ENCODE measurements at places on chromosomes 11 and 22.

GRCh38 chr11:70604221-70604620 lies 205.9 kb downstream of the CTTN start:
- DNase-seq = no peak

DNA sequence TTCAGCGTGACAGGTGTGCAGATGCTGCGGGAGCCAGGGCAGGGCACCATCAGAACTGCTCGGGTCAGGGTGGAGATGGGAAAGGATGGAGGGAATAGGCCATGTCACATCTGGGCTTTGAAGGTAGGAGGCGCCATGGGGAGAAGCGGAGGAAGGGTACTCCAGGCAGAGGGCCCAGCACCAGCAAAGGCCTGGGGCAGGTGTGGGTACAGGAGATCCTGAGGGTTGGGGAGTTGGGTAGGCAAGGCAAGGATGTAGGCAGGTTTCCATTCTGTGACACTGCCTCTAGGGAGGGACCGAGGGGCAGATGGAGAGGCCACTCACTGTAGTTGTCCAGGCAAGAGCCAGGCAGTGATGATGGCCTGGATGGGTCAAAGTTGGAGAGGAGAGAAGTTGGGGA lies 8.5 kb downstream of the EMID1 start:
- no peak for DNase-seq

DNA sequence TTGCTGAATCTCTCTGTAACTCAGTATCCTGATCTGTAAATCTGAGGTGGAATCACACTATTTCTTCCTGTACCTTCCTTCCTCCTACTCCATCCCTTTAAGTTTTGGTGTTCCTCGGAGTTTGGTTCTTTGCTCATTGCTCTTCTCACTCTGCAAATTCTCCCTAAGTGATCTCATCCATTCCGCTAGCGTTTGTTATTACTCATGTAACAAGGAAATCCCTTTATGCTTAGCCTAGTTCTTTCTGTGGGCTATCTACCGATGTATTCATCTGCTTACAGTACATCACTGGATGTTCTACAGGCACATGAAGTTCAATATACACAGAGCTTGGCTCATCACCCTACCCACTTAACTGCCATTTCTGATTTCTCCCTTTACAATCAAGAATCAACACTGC lies 1.6 kb upstream of the CEP295 start:
- peak; percentile 11 for DNase-seq

DNA sequence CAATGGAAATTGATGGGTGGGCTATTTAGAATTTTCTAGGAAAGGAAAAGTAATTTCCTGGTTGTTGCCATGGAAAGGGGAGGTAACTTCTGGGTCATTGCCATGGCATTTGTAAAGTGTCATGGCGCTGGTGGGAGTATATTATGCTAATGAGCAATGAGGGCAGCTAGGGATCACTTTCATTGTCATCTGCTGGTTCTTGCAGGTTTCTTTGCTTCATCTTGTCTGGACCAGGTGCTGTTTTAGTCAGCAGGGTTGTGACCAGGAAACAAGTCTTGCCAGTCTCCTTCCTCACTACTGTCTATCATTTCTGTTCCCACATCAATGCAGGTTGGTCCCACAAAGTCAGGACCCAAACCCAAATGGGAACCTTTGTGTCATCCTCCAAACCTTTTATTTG lies 237.6 kb upstream of the C11orf87 start:
- DNase-seq = peak; percentile 34

- no peak for DNase-seq
These were observed 171.8 kb downstream of the IGLL1 start for GRCh38 chr22:23408321-23408720.

GRCh38 chr11:79578116-79578515 lies 137.3 kb upstream of the TENM4 start:
- no peak for DNase-seq

- DNase-seq = no peak
These were observed 18.1 kb downstream of the TMPRSS13 start for GRCh38 chr11:117910941-117911655.

DNA sequence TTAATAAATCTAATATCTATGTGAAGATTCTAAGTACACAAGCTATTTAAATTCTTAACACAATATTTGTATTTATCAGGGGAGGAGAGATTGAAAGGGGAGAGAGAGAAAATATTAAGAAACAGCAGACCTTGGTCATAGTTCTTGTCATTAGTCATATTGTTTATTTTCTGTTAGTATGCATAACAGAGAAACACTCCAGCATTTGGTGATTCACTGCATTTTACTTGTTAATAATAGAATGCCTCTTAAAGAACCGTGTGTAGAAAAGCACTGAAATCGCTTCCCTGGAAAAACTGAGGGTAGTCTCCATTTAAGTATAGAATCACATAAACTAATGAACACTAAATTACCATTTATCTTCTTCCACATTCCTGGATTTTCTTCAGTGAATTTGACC lies 122.7 kb upstream of the TRPC6 start:
- peak; percentile 85 for DNase-seq

GRCh38 chr11:26806219-26806618 lies 84.4 kb upstream of the SLC5A12 start:
- peak; percentile 37 for DNase-seq

- DNase-seq = peak; percentile 97
These were observed 450.4 kb downstream of the MIAT start for GRCh38 chr22:27107824-27108223.

DNA sequence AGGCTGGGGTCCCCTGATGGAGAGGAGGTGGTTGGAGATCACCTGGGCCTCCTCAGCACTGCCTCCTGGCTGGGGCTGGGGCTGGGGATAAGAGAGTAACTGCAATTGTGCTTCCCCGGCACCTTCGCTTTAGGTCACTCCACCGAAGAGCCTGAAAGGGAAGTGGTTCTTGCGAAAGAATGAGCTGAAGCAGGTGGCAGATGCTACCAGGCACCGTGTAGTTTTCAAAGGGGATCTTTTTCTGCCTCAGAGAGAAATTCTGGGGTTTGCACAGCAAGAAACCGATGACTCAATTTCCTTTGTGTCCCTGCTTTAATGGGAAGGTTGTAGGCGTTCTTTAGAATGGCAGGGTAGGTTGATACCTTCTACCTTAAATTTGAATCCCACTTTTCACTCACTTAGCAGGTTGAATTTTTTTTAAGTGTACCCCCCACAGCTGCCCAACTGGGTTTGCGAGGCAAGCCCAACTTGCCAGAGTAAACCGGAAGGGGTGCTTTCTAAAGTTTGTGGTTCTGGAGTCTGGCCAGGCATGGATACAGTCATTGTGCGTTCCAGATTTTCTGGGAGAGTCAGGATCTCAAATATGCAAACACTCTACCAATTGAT lies 5.3 kb downstream of the CD44 start:
- peak; percentile 84 for DNase-seq

GRCh38 chr11:27973851-27974536 lies 134.0 kb downstream of the KIF18A start:
- DNase-seq = no peak

DNA sequence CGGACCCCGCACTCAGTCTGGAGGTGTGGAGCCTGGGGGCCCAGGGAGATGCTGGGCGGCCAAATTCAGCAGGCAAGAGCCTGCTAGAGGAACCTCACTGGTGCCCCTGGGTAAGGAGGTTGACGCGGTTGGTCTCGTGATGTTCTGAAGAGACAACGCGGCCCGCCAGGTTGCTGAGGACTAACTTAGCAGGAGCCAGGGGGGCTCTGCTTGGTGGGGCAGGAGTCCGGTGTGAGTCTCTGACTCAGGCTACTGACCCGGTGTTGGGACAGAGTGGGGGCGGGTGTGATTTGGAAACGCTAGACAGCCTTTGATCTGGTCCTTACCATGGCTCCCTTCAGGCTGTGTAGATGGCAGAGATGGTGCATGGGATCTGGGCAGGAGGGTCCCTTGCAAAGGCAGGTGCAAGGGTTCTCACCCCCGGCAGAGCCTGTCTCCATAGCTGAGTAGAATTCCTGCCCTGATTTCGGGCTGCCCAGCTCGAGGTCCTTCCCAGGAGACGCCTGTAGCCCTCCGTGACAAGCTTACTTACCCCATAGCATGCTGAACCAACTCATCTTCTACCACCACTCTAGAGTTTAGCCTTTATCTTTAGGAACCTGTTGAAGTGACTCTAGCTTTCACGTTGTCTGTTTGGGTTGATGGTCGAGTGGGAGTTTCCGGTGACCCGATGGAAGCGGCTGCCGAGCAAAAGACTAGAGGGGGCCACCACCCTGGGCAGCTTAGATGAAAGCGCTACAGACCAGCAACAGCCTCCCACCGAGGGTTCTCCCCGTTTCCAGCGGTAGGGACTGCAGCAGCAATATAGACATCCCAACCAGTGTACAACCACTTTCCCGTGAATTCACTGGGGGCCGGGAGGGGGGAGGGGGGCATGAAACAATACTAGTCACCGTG lies 38.4 kb downstream of the KCNC1 start:
- DNase-seq = no peak

DNA sequence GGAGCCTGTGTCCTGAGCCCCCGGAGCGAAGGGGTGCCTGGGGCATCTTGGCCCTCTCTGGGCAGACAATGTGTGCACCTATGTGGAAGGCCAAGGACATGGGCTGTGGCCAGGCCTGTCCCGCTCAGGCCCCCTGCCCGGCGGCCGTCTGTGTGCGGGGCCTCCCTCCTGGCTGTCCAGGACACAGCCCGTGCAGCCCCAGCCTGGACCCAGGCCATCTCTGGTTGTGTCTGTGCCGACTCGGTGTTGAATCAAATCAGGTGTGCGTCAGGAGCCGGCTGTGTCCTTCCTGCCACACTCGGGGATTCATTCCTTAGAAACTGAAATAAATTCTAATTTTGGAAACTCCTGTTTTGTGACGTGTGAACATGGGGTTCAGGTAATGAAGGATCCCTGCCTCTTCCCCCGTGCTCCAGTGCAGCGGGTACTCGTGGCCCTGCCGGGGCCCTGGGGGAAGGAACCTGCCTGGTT lies 1.5 kb upstream of the SELENOO start:
- DNase-seq = no peak

DNA sequence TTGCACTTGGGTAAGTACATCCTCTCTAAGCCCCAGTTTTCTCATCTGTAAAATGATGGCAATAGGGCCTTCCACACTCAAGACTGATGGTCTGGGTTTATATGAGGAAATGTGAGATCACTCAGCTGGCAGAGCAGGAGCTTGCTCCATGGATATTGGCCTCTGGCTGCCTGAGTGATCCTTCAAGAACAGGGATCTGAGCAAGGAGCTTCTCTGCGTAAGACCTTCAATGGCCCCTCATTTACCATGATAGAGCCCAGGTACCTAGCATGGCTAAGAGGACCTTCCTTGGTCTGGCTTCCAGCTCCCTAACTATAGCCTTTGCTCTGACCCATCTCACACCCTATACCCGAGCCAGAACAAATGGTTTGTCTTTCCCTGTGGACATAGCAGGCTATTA lies 5.5 kb downstream of the ROBO4 start:
- DNase-seq = no peak

DNA sequence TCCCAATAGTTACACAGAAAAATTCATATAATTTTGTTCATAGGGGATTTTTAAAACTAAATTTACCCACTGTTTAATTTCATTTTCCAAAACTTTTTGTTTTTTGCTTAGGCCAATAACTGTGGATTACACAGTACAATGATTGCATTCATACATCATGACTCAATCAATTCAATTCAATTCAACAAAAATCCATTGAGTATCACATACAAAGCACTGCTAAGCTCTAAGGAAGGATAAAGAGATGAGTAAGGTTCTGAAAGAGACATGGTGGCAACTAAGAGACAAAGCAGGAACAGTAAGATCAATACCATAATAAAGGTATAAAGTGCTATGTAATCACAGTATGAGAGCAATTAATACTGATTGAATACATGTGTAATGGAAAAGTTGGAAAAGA lies 9.4 kb upstream of the LAYN start:
- DNase-seq = peak; percentile 62

DNA sequence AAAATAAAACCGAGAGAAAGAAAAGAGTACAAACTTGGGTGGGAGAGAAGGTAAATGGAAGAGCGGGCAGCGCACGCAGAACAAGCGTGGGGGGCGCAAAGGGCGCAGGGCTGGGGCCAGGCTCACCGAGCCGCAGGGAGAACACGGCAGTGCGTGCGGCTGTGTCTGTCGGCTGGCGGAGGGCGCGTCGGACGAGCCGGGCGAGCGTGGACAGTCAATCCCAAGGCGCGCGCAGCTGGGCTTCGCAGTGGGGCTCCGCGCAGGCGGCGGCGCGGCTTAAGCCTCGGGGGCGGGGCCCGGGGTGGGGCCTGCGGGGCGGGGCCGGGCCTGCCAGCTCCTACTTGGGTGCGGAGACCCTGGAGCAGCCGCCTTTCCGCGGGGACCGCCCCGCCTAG lies at the start of gene UCP2:
Gene UCP2, minus strand, starts transcription at position 249 of the 395 bp plus-strand sequence. CDS start 4,465 bp downstream, outside the sequence.
- peak; percentile 78 for DNase-seq

DNA sequence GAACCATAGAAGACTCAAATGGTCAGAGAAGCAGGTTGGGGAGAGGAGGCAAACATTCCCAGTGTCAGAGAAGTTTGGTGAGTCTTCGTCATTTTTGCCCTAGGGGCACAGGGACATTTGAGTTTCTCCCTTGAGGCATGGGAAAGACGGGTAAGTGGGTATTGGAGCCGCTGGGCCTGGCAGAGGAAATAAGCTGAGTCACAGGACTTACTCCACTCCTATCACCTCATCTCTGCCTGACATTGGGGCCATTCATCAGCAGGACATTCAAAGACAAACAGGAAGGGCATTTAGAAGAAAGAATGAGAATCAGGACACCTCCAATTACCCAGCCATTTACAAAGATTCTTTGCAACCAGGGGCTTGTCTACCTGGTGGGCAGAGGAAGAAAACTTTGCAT lies 100.7 kb upstream of the SEZ6L start:
- DNase-seq = no peak

GRCh38 chr11:64917663-64917995 lies 620 bp upstream of the ATG2A start:
- no peak for DNase-seq

GRCh38 chr22:38699784-38700183 lies 959 bp downstream of the JOSD1 start:
- DNase-seq = peak; percentile 39

Measured in epithelial cell of esophagus (primary cell).